Activated CD4-positive, alpha-beta T cell treated with anti-CD3 and anti-CD28 coated beads, Interleukin-2, amount 10 ng/mL, durations not matched to agents 7 days and 5 days (primary cell): ENCODE measurements at places on chromosomes 7 and 10.

GRCh38 chr7:30450240-30450982 is 28.2 kb downstream of the NOD1 start:
- DNase-seq = no peak

DNA sequence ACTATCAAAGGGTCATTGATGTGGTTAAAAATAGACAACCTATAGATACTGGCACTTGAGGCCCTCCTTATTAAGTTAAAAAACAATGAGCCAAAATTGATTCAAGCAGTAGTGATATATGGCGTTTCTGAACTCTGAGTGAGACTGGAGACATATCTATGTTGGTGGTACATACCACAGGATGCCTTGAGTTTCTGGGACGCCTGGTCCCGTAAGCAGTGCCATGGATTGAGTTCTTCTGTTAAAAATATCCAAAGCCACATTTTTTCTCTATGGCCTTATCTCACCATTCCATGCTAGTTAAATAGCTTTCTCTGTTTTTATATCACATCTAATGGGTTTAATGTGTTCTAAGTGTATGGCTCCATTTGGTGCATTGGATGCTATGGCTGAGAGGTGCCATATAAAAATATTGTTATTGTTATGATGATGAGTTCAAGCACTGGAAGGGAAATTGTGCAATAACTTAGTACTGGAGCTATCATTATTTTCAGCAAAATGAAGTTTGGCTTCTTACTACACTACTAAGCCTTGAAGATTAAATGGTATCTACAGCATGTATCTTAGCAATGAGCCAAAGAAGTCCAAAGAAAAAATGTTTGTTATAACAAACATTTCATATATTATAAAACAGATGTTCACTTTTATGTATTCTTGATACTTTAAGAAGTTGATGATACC is 713.9 kb downstream of the SUGCT start:
- DNase-seq = no peak

- DNase-seq = no peak
Observed at GRCh38 chr7:30804078-30804661, 33.0 kb downstream of the MINDY4 start.

GRCh38 chr10:119454990-119455389 is 87.5 kb downstream of the RGS10 start:
- no peak for DNase-seq

DNA sequence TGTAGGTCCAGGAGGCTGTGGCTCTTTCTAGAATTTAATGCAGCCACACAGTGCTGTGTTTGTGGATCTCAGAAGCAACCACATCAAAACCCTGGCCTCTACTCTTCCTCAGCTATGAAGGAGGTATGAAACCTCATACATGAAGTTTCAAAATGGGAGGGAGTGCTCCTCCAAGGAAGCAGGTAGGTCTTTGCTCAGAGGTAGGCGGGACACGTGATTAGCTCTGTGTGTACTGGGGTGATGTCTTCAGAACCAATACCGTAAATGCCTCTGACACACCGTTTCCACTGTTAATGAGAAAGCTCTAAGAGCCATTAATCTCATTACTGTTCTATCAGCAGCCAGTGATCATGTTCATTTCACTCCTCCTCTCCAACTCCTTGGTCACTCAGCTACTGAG is 126.1 kb downstream of the PLXNA4 start:
- no peak for DNase-seq

DNA sequence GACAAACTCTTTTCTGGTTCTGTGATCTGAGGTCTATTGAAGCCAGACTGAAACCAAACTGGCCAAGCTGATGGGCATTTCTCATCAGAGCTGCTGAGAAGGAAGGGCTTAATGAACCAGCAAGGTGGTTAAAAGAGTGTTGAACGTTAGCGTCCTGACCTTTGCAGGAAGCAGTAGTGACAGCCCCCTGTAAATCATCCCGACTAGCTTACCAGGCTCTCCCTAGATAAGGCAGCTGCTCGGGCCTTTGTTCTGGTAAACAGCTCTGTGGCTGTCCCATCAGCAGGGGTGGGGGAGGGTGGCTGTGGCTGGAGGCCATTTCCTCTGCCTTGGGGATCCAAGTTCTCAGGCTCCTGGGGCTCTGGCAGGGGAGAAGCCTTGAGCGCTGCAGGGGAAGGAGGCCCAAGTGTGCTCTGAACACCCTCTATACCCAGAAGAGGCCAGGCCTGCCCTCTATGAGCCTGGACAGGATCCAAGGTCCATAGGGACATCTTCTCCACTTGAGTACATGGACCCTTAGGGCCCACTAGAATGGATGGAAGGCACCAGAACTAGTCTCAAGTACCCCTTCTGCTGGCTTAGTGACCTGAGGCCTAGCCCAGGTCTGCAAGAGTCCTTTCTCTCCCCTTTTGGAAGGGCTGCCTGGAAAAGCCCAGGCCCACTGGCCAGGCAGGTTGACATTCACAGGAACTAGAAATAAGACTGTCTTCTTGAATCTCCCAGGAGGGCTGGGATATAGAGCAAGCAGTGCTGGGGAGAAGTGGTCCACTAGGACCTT is 134.6 kb downstream of the ARHGAP22 start:
- no peak for DNase-seq

DNA sequence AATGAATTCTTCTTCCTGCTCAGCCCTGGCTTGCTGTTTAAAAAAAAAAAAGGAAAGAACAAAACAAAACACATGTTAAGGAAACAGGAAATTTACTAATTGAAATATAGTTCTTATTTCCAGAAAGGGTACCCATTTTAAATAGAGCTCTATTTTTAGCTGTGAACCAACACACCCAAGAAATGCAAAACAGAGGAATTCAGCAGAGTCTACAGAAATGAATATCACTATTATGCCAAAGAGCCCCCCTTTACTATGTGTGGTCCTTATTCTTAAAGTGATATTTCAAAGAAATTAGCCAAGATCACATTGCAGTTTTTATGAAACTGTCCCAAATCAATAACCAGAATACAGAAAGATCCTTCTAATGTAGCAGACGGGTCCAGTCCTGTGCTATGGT is 53.7 kb downstream of the CCDC6 start:
- no peak for DNase-seq

- no peak for DNase-seq
Observed at GRCh38 chr10:104899779-104900178, 258.7 kb downstream of the SORCS3 start.

GRCh38 chr10:33341637-33342036 is 7.2 kb upstream of the NRP1 start:
- no peak for DNase-seq

DNA sequence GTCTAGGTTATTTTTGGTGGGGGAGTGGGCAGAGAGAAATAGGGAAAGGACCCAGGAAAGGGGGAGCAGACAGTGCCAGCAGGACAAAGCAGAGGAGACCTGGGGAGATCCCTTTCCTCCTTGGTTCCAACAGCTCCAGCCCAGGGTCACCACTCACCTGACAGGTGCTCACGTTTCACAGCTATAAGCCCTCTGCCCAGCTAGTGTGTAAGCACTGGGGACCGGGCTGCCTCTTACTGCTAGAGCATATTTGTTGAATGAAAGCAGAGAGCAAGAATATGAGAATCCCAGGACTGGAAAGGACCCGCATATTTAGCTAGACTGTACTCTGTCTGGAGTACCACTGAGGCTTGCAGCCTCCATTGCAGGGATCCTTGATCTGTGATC is 6.7 kb downstream of the ZCCHC24 start:
- no peak for DNase-seq

GRCh38 chr10:97580421-97581367 is 3.5 kb upstream of the HOGA1 start:
- DNase-seq = no peak

- no peak for DNase-seq
Observed at GRCh38 chr7:128893251-128894100, 17.0 kb downstream of the KCP start.

DNA sequence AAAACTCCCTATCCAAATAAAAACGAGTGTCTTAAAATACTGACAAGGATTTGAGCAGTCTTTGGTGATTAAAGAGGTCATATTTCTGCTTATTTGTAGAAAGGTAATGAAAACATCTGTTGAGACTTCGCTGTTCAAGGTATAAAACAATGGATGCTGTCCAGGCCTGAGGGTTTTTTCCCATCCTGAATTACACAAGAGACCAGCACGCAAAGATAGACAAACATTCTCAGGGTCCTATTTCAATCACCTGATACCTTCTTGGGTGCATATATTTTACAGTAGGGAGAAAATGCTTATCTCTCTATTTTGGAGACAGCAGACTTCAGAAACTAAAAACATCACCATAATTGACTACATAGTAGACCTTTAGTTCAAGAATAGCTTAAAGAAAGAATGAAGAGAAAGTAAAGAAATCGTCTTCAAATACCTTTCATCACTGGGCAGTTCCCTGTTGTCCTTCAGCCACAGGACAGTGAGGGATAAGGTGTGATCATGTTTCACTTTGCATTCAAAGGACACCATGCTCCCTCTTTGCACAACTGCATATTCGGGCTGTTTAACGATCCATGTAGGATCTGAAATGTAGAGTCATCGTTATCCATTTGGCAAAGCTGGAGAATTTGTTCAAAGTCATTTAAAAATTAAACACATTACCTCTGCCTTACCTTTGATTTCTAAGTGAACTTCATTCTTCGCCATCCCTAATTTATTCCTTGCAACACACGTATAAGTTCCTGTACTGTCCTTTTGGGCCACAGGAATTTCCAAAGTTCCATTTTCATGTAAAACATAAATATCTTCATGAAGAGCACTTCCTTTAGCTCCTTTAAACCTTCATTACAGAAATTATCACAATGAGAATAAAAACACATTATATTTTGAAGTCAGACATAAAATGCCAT is 63.7 kb upstream of the LAMB4 start:
- no peak for DNase-seq

DNA sequence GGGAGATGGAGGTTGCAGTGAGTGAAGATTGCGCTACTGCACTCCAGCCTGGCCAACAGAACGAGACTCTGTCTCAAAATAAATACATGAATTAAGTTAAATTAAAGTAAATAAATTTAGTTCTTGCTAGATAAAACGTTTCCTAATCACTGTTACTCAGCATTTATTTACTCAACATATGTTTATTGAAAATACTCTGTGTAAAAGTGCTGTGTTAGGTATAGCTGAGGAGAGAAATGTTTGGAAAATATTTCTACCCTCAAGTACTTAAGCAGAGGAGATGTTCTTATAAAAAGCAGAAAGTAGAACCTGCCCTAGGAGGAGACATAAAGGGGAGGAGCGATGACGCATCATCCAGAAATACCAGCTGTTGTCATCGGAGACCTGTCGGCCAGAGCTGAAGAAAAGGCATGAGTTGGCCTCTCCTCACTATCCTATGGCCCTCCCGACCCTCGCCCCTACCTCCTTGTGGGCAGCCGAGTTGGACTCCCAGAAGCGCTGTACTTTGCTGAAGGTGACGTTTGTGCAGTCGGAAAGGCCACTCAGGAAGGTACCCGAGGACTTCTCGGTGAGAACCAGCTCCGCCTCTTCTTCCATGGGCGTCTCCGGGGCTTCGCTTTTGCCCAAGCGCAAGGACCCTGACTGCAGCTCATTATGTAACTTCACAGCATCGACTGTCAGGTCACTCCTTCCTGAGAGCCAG is 1.1 kb downstream of the RRP12 start:
- peak; percentile 31 for DNase-seq

- no peak for DNase-seq
Observed at GRCh38 chr10:1058017-1058416, 1.8 kb downstream of the WDR37 start.

- DNase-seq = no peak
Observed at GRCh38 chr7:92969061-92969460, 132.7 kb upstream of the CDK6 start.

DNA sequence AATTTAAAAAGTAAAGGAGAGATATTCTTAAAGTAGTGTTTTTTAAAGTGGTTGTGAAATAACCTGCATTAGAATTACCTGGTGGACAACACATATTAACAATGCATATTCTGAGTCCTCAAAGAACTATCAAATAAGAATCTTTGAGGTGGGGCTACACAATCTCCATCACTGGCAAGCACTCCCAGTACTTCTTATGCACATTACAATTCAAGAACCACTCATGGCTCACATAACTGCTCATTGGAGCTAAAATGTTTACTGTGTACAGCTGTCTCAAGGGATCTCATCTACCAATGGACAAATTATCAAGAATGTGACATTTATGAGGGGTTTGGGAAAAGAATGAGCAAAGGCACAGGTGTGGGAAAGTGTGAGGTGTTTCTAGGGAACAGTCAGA is 692.0 kb downstream of the PHTF2 start:
- no peak for DNase-seq

GRCh38 chr10:54194806-54195205 is 606.2 kb downstream of the PCDH15 start:
- DNase-seq = no peak

DNA sequence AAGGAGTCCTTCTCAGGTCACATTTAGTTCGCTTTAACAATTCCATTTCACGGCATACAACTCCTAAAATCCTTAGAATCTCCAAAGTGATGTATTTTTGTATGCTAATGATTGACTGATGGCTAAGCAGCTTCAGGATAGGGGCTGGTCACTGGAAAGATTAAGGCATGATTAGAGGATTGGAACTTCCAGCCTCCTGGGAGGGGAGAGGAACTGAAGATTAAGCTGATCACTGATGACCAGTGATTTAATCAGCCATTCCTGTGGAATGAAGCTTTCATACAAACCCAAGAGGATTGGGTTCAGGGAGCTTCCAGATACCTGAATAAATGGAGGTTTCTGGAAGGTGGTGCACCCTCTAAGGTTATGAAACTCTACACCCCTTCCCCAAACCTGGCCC is 123.9 kb upstream of the CDK13 start:
- no peak for DNase-seq

GRCh38 chr7:102255501-102255900 is 31.2 kb upstream of the SH2B2 start:
- DNase-seq = no peak

- no peak for DNase-seq
Observed at GRCh38 chr10:103254538-103255325, 9.0 kb downstream of the RPEL1 start.

- no peak for DNase-seq
Observed at GRCh38 chr10:108562105-108562504, 1361.2 kb downstream of the XPNPEP1 start.

GRCh38 chr7:25087855-25088254 is 37.2 kb downstream of the CYCS start:
- no peak for DNase-seq

DNA sequence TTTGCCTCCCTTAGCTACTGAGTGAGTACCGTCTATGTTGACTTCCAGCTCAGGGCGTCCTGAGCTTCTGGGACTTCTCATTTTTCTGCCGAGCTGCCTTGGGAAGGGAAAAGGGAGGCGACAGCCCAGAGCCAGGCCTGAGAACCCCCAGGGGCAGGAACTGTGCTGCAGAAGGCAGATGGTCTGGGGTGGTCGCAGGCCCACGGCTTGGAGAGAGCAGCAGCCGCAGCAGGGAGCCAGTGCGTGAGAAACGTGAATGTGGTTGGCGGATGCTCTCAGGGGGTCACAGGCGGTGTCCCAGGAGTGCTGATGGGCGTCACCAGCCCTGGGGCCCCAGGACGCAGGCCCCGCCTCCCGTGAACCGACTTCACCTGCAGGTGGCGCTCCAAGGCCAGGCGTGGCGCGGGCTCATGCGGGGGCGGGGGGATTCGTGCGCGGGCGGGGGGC is 9.2 kb upstream of the PWWP2B start:
- peak; percentile 76 for DNase-seq
